Effector memory CD8-positive, alpha-beta T cell (primary cell): ENCODE measurements at places on chromosomes 11 and 22.

- DNase-seq = no peak
Observed at GRCh38 chr22:45163099-45163450, 650 bp upstream of the NUP50 start.

DNA sequence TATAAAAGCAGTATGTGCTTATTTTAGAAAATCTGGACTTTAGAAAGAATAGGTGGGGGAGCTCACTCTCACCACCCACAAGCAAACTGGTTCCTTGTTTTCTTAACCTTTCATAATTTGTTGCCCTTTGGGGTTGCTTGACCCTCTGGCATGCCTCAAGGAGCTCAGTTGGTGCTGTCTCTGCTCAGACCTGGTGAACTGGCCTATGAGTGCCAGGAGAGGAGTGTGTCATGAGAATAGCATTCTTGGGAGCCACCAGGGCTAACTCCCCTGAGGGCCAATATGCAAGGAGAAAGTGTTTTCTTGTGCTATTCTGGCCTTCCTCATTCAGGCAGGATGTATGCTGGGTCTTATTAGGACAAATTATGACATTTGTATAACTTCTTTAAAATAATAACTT lies 21.0 kb upstream of the AMOTL1 start:
- no peak for DNase-seq

GRCh38 chr11:125873881-125874555 lies 13.4 kb upstream of the HYLS1 start:
- DNase-seq = no peak

GRCh38 chr22:37924386-37925065 lies 18.4 kb downstream of the MICALL1 start:
- no peak for DNase-seq

- DNase-seq = no peak
Observed at GRCh38 chr22:20384865-20385264, 9.1 kb upstream of the ZNF74 start.

DNA sequence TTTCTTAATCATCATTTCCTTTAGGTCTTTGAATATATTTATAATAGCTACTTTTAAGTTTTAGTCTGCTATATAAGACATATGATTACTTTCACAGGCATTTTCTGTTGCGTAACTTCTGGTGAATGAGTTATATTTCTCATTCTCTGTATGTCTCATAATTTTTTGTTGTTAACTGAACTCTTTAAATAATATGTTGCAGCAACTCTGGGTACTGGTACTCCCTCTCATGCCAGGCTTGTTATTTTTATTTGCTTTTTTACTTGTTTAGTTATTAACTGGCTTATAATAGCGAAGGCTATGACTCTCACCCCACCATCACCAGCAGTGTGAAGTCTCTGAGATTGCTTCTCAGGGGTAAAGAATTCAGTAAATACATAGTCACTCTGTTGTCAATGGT lies 524.2 kb upstream of the CHORDC1 start:
- DNase-seq = no peak

DNA sequence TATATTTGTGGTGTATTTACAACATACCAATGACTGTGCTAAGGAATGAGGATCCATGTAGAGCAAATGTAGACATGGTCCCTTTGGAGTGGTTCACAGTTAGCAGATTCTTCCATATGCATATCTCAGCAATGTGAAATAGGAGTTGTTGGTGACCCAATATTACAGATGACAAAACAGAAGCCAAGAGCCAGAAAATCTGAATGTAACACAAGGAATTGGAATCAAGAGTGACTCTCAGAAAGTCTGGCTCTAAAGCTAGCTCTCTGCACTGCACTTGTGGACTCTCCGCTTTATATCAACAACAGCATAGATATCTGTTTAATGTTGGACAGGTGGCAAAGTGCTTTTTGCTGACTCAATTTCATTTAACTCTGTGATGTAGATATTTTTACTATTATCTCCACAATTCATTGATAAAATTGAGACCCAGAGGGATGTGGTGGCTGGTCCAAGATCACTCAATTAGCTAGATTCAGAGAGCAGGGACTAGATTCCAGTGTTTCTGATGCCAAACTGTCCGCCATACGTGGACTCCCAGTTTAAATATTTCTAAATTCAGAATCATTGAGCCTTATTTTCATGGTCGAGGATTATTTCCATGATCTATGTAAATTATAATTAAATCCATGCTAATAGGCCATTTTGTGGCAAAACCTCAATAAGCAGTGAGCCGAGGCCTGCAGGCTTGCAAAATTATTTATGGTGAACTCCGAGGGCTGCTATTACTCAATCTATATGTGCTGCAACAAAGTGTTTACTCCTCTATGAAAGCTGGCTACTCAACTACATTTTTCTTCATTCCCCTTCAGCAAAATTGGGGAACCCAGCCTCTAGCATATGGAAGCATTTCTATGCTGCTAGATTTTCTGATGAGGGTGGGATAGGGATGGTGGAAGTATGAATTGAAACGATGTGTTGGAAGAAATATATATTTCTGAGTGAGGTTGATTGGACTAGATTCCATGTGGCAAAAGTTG lies 21.1 kb upstream of the TENM4 start:
- no peak for DNase-seq

DNA sequence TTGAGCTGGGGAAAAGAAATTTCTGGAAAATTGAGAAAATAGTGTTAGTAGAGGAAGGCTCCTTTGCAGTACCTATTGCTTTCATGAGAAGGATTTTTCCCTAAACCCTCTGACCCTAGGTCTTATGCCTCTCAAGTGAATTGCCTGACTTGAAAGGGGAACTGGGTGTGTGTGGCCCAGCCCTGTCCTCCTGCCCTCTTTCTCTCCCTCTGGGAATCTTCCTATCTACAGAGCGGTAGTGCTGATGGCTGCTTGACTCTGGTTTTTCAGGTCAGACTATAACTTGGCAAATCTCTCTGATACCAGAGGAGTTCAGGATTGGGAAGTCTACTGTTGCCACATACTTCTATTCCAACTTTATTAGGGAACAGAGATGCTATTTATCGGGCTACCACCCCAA lies 19.2 kb downstream of the CAVIN3 start:
- DNase-seq = no peak

GRCh38 chr11:132782102-132782501 lies 750.2 kb downstream of the OPCML start:
- DNase-seq = no peak

DNA sequence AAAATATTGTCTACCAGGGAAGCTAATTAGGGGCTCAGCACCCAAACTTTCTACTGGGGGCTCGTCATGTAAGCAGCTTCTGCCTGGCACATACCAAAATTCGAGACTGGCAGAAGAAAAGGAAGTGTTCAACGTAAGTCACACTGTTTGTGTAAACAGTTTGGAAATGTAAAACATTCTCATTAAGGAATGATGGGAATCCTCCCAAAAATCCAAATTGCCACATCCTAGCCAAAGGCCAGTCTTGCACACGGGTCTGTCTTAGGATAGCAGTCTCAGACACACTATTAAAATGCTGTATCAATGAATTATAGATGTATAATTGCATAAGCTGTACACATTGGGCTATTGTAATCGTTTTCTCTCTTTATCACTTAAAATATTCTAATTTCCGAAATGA lies 28.9 kb downstream of the CUL5 start:
- DNase-seq = no peak

DNA sequence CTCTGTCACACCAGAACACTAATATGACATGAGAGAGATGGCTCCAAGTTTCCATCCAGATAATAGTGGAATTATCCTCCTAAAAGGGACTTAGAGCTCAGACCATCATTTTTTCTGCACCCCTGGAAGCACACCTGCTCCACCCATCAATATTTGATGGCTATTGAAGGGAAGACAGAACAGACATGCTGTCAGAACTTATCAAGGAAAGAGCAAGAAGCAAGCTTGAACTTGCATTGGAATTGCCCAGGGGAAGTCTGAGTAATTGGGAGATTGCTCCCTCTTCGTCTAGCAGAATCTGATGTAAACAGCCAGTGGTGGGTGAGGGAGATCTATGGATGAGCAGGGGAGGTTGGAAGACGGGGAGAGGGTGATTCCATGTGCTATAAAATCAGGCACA lies 874.4 kb upstream of the TENM4 start:
- DNase-seq = no peak

DNA sequence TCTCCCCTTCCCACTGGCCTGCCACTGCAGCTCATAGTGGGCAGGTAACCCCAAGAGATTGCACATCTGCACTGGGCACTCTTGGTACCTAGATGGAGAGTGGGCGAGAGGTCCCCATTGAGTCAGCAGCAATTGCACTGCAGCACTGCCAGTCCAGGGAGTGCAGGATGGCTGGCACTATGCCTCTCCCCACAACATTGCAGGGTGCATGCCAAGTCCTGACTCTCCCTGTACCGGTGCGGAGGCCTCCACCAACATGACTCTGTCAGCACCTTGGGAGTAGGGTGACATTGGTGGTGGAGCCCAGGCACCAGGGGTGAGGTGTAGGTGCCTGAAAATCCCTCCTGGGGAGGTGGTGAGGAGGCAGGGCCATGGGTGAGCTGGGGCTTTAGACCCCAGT lies 82.2 kb downstream of the TRAF6 start:
- no peak for DNase-seq

GRCh38 chr11:73752216-73752867 lies 8.5 kb downstream of the RAB6A start:
- DNase-seq = no peak

- peak; percentile 53 for DNase-seq
Observed at GRCh38 chr22:35582861-35583670, 34.1 kb downstream of the MB start.

DNA sequence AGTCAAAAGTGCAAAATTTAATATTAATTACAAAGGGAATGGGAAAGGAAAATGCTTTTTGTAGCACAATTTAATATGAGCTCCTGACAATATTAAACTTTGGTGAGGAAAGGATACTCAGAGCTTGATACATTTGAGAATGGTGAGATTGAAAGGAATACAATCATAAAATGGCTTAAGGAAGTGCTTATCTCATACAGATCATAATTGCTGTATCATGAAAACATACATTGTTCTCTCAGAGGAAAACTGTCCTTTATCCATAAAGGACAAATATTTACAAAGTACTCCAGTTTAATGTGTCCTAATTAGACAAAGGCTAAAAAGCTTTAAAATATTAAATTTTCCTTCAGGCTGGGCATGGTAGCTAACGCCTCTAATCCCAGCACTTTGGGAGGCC lies 260.4 kb downstream of the TMEM135 start:
- no peak for DNase-seq
